Progenitor cell of endocrine pancreas (in vitro differentiated cells): ENCODE measurements at places on chromosomes 4 and X. TPM values are rescaled to one million over a fixed set of nuclear protein-coding genes. Genes with fewer than 3 reads are reported as not detected.

GRCh38 chr4:6689506-6689960 lies 4.1 kb upstream of the S100P start:
- DNase-seq: no peak
- H3K4me1 ChIP-seq: peaks cover 39% of the 10 kb centered on the region
- no peaks in the 10 kb centered on the region for H3K27me3 ChIP-seq
- H3K4me3 ChIP-seq: no peak overlapping the region
- H3K27ac ChIP-seq: peak overlapping the region; percentile 99

GRCh38 chr4:134691915-134692314 lies 490.3 kb upstream of the PABPC4L start:
- DNase-seq: no peak
- H3K27ac ChIP-seq: no peak overlapping the region
- no peak overlapping the region for H3K4me3 ChIP-seq
- no peaks in the 10 kb centered on the region for H3K4me1 ChIP-seq
- H3K36me3 ChIP-seq: no peaks in the 10 kb centered on the region
- H3K27me3 ChIP-seq: no peaks in the 10 kb centered on the region

DNA sequence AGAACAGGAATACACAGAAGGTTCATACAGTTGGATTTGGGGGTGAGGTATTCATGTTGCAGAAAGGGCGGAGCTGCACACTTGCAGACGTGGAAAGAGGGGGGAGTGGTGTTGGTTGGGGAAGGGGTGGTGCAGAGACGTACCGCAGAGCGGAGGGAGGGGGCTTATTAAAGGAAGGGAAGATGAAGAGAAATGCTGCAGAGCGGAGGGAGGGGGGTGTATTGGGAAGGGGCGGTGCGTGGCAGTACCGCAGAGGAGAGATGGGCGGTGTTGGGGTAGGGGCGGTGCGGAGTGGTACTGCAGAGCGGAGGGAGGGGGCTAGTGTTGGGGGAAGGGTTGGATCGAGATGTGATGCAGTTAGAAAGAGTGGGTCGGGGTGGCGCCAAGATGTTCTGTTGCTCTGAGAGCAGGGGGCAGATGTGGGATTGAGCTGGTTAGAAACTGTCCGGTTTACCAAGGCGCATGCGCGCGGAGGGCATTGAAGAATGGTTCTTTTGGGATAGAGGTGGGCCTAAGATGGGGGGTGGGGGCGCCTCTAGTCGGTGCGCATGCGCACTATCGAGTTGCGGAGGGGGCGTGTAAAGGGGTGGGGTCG lies 900 bp downstream of the TRO start:
- peak; percentile 57 for DNase-seq
- peak overlapping the region; percentile 97 for H3K27ac ChIP-seq
- peaks cover 6% of the 10 kb centered on the region for H3K36me3 ChIP-seq
- peaks cover 5% of the 10 kb centered on the region for H3K4me1 ChIP-seq
- no peaks in the 10 kb centered on the region for H3K27me3 ChIP-seq

DNA sequence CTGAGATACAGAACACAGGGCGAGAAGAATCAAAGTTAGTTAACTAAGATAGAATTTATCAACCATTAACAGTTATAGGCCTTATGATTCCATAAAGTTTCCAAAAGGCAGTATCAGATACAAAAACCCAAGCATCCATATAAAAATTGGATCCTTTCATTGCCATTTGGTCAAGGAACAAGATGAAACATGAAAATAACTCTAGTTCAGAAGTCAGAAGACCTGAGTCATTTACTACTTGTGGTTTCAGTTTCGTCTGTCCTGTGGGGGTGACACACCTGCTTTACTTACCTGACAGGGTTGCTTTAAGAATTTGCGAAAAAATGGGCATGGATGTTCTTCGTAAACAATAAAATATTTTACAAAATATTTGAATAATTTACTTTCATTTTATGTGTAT lies 130.8 kb downstream of the ANAPC10 start:
- peaks cover 2% of the 10 kb centered on the region for H3K36me3 ChIP-seq
- no peak for DNase-seq
- no peaks in the 10 kb centered on the region for H3K27me3 ChIP-seq
- no peak overlapping the region for H3K4me3 ChIP-seq

DNA sequence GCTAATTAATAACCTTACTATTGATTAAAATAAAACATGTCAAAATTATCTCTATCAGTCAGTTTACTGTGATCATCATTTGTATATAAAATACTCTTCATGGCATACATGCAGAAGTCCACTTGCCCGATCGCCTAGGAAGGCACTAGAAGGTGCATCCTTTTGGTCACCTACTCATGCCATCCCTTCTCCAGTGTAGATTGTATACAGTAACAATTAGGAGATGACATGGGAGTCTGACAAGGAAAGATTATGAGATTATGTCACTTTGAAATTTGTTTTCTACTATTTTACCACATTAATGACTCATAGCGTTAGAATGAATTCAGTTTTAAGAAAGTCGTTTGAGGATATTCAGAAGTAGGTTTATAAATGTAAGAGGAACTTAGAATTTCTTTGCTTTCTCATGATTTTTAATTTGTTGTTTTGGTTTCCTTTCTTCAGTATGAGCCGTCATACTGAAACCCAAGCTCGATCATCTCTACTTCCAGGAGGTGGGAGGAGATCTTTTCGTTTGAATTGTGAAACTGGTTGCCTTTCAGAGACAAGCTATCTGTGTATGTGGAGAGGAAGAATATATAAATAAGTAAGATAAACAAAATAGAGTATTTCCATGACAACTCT lies 51.1 kb upstream of the UNC5C start:
- no peak overlapping the region for H3K4me3 ChIP-seq
- no peak overlapping the region for H3K27ac ChIP-seq
- DNase-seq: no peak
- peaks cover 4% of the 10 kb centered on the region for H3K27me3 ChIP-seq
- no peaks in the 10 kb centered on the region for H3K36me3 ChIP-seq

The ZNF518B gene
- total RNA-seq: 52.0 and 55.0 TPM in 2 replicates
